Activated CD4-positive, alpha-beta T cell treated with anti-CD3 and anti-CD28 coated beads for 24 hours (primary cell): ENCODE measurements at places on chromosomes 3 and 15.

DNA sequence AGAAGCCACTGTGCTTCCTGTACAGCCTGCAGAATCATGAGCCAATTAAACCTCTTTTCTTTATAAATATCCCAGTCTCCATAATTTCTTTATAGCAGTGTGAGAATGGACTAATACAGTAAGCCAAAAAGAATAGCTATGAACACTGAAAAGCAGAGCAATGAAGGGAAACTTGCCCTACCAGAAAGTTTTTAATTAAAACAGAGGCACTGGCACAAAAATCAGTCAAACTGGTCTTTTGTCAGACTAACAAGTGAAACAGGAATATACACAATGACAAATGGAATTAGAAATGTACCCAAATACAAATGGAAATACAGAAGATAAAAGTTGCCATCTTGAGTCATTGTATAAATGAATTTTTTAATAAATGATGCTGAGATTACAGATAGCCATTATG is 40.5 kb downstream of the POLQ start:
- DNase-seq: no peak

- DNase-seq: no peak
These were observed 236.8 kb downstream of the LRRN1 start for GRCh38 chr3:4036046-4036445.

GRCh38 chr15:56356616-56357015 is 8.6 kb upstream of the TEX9 start:
- no peak for DNase-seq

DNA sequence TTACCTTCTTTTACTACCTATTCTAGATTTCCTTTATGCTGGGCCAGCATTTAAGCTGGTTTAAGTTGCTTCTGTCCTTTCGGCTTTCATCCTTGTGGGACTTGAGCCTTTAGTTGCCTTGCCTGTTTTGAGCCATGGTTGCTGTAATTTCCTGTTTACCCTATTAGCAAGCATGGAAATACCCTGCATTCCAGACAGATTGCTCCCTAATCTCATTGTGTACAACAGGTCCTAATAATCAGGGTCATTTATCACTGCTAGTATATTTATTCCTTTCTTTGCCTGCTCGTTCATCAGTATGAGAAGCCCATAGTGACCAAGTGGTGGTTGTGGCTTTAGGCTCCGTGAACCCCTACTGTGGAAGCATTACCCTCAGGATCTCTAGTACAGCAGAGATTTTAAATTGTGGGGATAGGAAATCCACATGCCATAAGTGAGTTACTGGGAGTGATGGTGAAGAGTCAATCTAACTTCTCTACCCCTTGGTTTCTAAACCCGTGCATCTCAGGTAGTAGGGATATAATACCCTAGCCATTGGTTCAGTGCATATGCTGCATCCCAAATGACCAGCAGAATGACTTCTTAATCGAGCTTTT is 31.9 kb downstream of the NCK1 start:
- DNase-seq: no peak

- no peak for DNase-seq
These were observed 24.0 kb upstream of the SRPRB start for GRCh38 chr3:133781570-133781969.

- no peak for DNase-seq
These were observed 10.8 kb upstream of the NANOGP8 start for GRCh38 chr15:35095941-35096340.

- no peak for DNase-seq
These were observed 43.0 kb upstream of the NTRK3 start for GRCh38 chr15:88299497-88299896.
